ENCODE measurements at places on chromosomes 1 and 21.

- DNase-seq, result no peak
Measured at GRCh38 chr21:34935452-34935851, 113.7 kb downstream of the RUNX1 start.

DNA sequence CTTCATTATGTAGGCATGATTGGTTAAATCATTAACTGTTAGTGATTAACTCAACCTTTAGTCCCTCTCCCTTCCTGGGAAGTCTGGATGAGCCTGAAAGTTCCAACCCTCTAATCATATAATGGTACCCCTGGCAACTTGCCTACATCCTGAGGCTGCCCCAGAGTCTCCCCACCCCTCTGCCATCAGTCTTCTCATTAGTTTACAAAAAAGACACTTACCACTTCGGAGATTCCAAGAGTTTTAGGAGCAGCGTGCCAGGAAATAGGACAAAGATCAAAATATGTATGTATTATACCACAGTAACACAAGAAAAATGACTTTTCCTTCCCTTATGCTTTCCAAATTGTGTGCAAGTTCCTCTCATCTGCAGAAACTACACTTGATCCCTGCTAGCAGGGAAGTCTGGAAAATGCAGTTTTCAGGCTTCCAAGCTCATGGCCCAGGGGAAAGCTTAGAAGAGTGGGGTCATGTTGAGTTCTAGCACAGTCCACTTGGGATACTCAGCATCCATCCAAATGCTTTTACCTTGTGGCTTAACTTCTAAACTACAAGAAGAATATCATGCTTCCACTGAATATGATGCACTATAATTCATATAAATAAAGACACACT is 64.6 kb upstream of the PPIH start:
- no peak for DNase-seq

GRCh38 chr1:119373465-119373864 is 4.9 kb downstream of the HAO2 start:
- no peak for DNase-seq

DNA sequence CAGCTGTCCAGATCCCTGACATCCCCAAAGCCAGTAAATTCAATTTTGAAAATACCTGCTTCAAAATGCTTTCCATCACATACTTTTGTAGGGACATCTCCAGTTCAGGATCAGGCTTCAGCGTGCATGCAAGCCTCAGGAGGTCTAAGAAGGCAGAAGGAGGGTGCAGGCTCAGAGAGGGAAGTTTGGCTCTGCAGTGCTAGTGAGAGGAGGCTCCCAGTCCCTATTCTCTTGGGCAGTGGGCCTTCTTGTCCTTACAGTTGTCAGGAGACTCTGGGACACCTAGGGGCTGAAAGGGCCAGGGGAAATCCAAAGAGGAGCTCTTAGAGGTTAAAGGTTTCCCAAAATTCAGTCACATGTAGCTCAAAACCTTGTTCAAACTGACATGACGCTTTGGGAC is 20.1 kb downstream of the ADCY10 start:
- DNase-seq, result no peak

DNA sequence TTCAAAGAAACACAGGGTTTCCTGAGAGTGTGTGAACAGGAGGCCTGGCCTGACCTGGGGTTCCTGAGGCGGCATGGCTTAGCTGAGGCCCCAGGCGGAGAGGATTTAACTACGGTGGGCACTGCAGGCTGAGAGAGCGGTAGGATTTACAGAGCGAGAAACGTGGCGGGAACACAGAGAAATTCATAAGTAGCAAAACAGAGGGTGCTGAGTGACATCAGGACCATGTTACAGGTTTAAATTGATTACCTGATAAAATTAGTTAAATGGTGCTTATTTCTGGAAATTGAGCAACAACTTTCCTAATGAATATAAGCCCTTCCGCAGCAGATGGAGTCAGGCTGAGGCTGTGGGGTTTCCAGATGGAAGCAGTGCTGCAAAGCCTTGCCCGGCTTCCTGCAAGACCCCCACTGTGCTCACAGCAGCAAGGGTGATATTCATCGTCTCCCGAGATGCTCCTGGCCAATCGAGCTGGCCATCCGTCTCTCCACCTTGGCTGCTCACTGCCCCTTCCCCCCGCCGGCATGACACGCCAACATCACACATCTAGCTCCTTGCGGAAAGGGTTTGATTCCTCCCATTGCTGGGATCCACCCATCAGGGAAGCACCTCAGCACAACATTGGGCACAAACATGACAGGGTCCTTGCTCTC is 69.4 kb upstream of the MORC3 start:
- no peak for DNase-seq

Measured in effector CD8-positive, alpha-beta T cell (primary cell).